ENCODE measurements at places on chromosomes 16 and 17.

DNA sequence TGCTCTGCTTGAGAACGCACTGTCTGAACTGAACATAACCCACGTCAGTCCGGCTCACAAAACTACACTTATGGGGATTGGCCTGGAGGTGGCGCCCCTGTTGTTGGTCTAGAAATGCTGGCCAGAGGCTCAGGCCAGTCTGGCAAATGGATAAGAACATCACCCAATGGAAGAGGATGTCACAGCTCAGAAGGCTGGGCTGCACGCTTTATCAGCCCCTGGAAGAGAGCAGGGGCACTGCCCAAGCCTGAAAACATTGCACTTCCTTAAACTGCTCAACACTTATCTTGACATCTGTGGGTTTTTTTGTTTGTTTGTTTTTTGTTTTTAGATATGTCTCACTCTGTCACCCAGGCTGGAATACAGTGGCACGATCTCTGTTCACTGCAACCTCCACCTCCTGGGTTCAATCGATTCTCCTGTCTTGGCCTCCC is 24.8 kb upstream of the BPTF start:
- no peak for DNase-seq

- no peak for DNase-seq
These were observed 22.9 kb upstream of the C16orf87 start for GRCh38 chr16:46853713-46854443.

DNA sequence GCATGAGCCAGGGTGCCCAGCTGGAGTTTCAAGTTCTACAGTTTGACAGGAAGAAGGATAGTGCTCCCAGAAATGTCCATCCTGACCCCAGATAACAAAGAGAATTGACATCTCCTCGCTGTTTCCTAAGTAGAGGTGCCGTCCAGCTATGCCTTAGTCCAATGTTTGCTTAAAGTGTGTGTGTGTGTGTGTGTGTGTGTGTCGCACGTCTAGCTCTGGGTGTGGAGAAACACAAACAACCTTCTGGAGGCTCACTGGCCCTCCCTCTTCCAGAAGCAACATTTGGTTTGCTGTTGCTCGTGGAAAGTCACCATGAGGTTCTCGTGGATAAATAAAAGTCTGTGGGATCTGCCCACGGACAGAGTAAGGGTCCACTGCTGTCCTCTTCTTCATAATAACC is 22.1 kb downstream of the EMP2 start:
- no peak for DNase-seq

GRCh38 chr16:1745181-1745899 is 26.0 kb downstream of the NME3 start:
- no peak for DNase-seq

DNA sequence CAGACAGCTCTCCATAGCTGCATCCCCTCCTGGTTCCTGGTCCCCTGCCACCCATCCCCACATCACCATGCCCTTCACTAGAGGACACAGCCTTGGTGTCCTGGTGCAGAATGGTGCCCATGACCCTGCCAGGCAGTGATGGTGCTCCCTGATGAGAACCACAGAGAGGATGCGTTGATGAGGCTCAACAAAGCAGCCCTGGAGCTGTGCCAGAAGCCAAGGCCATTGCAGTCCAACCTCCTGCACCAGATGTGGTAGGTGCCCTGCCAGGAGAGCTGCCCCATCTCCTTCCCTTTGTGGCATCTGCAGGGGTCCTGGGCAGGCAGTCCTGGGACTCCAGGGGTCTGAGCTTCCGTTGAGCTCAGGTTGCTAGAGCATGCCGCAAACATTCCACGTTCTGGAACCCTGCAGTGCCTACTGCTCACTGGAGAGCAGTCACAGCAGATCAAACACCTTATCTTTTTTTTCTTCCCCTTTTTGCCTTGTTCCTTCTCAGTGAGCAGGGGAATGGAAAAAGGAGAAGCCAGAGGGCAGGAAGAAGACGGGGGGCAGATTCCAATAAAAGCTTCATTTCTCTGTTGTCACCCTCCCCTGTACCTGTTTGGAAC is 5.3 kb upstream of the EPN3 start:
- no peak for DNase-seq

Data from cortex of kidney (tissue), 1 donor.